Activated CD8-positive, alpha-beta T cell treated with anti-CD3 and anti-CD28 coated beads for 36 hours (primary cell): ENCODE measurements at places on chromosomes 3 and 15.

DNA sequence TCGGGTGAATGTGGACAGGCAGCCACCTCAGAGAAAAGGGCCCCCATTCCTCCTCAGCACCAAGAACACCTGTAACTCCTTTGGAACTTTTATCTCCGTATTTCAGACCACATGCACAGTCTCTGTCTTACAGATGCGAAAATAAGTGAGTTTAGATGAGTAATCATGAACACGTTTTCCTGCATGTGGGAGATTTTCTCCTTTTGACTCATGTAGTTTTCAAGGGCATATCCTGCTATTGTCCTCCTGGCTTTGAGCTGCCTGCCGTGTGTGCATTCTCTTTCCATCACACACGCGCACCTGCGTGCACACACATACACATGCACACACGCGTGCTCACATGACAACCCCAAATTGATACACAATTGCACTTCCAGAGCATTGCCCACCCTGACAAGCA is 239.2 kb downstream of the GABRG3 start:
- no peak for DNase-seq

GRCh38 chr15:89413877-89414276 is 79.3 kb upstream of the POLG start:
- DNase-seq: no peak

DNA sequence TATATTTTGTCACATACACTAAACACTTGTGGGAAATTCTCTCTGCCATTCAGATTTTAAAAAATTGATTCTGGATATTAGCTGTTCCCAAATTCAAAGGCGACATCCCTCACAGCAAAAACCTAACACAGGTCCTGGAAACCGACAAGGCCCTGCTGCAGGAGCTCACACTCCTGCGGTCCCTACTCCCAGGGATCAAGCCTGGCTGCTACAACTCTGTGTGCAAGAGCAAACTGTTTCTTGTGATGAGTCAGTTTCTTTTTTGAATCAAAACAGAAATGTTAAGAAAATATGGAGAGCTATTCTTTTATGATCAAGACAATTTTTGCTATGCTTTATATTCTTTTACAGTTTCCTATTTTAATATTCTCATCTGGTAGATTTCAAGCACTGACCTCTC is 51.0 kb upstream of the TJP1 start:
- no peak for DNase-seq

GRCh38 chr3:114566767-114567166 is 272.9 kb downstream of the TIGIT start:
- no peak for DNase-seq

DNA sequence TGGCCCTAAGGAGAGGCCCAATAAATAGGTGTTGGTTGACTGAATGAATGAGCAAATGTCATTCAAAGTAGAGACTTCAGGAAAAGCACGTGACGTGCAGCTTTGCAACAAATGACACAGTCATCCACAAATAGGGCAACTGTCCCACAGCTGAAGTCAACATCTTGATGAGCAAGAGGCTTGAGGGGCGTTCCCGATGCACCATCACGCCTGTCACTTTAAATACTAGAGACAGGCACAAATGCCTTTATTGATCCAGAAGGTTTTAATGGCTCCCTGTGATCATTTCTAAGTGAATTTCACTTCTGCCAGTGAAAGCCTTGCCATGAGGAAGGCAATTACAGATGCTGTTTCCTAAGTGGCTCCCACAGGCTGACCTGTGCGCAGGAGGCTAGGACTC is 43.6 kb downstream of the ABTB1 start:
- DNase-seq: no peak
